ENCODE measurements at places on chromosomes 12 and 14.

DNA sequence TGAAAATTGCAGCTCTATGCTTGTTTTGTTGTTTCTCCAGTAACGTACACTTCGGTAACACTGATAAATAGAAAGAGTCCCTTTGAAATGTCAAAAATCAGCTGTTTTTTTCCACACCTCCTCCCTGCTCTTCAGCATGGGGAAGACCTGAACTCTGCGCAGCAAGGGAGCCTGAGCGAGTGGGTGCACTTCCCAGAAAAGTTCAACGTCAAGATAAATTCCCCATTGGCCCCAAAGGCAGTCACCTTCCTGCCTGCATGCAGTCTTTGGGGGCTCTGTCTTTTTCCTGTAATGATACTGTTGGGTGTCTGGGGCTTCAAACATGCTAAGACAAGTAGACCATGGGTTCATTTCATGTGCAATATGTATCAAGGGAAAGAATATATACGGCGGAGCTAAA, 8.8 kb upstream of the FOXG1 start:
- no peak for DNase-seq

GRCh38 chr14:69605738-69606137, 5.7 kb upstream of the SUSD6 start:
- DNase-seq, result no peak

DNA sequence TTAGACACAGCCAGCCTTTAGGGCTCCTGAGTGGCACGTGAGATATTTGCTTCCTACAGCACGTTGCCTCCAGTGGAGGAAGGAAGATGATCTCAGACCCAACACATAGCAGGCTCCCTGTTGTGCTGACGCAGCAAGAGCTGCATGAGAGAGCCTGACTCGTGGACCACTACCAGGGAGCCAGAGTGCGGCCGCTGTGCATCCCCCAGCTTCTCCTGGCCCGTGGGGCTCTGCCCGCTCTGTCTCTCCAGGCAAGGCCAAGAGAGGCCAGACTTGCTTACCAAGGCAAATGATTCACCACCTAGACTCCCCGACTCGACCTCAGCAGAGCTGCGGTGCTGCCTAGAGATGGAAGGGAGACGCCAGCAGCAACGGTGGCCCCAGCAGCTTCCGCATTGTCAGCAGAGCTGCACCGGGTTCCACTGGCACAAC, 37.5 kb downstream of the MAP3K9 start:
- DNase-seq, result no peak

DNA sequence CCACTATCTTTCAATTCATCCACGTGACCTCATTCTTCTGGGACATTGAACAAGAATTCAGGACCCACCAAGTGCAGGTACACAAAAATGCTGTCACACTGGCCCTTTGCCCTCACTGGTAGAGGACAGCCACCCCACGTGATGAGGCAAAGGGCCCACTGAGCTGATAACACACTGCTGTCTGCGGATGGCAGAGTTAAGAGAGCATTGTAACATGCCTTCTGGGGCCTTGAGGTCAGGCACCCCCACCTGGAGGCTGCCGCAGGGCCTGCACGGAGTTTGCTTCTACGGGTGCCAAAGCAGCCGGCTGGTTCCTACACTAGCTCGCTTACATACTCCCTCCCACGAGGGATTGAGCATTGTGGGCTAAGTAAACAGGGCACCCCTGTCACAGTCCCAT, 101.0 kb downstream of the LRIG3 start:
- no peak for DNase-seq

GRCh38 chr12:51320695-51321320, 3.2 kb downstream of the BIN2 start:
- peak; percentile 13 for DNase-seq

DNA sequence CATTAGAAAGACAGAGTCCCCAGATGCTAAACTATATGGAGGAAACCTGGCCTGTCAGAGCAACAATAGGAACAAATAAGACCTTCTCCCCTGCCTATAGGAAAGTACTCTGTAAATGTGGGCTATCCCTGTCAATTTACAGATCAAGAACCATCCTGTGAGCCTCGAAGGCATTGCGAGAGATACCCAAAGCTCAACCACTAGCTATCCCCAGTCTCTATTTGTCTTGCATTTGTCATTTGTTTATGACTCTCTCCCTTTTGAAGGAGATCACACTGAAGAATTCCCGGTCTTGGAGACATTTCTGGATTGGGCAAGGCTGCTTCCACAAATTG, 42.7 kb upstream of the DHRS4 start:
- no peak for DNase-seq

DNA sequence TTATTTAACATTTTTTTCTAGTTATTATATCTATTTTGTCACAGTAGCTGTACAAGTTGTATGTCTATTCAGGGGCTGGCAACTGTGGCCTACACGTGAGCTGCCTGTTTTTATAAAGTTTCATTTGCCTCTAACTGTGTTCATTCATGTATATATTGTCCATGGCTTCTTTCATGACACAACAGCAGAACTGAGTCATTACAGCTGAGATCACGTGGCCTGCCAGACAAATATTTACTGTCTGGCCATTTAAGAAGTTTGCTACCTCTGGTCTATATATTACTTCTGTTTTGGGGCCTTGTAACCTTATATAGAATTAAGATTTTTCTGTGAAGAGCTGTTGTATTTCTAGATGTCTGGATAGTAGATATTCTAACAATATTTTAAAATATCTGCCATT, 37.9 kb downstream of the KIAA0586 start:
- peak; percentile 25 for DNase-seq

DNA sequence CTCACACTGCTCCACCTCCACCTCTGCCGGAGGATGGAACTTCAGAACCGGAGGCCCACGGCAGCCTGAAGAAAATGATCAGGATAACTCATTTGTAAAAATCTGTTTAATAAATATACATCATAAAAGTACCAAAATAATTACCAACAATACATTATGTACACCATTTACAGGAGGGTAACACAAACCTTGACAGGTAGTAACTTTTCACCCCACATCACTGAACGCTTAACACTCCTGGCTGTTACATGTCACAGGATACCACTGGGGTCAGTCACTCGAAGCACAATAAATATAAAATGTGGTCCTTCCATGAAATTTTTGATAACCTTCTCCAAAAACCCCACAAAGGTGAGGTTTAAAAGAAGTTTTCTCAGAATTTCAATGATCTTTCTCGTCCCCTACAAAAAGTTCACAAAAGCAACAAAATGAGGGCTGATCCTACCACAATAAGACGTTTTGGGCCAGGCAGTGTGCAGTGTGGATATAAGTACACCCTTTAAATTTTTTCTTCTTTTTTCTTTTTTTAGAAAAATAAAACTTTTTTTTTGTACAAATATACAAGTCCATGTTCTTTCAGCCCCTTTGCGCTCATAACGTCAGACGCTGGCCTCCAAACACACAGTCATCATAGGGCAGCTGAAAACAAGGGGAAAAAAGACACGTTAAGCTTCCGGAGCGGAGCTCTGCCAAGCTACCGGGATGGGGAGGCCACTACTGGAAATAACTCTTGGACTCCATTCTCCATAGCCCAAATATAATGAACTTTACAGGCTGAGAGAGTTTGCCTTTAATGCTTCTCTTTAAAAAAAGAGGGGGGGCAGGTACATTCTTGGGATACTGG, 2.9 kb downstream of the NFKBIA start:
- no peak for DNase-seq

DNA sequence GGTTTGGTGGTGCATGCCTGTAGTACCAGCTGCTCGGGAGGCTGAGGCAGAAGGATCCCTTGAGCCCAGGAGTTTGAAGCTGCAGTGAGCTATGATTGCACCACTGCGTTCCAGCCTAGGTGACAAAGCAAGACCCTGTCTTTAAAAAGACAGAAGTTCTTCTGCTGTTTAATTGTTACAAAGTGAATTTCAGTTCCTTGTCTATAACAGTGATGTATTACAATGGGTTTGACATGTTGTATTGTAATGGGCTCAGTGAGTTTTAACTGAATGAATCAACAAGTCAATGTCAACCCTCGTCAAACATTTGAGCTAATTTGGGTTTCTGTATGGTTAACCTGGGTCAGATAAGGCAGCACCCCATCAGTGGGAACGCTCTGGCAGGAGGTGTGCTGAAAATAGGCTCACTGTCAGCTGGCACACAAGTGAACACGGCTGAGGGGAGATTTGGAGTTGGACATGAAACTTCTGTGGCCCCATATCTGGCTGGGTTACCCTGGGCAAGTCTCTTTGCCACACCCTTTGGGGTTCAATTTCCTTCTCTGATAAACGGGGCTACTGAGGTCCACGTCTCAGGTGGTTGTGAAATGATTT, 14.0 kb upstream of the TRPV4 start:
- DNase-seq, result no peak

DNA sequence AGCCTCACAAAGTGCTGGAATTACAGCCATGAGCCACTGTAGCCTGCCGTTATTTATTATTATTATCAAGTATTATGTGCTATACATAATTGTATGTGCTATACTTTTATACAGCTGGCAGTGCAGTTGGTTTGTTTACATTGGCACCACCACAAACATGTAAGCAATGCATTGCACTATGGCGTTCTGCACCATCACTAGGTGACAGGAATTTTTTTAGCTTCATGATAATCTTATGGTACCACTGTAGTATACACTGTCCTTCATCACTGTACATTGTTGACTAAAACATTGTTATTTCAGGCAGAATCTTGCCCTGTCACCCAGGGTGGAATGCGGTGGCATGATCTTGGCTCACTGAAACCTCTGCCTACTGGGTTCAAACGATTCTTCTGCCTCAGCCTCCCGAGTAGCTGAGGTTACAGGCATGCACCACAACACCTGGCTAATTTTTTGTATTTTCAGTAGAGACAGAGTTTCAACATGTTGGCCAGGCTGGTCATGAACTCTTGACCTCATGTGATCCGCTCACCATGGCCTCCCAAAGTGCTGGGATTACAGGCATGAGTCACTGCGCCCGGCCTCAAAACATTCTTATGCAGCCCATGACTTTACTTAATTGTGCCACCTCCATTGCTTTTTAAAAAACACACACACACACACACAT, 17.1 kb downstream of the MRPL42 start:
- peak; percentile 74 for DNase-seq

GRCh38 chr14:90981636-90982035, 78.8 kb downstream of the RPS6KA5 start:
- no peak for DNase-seq

DNA sequence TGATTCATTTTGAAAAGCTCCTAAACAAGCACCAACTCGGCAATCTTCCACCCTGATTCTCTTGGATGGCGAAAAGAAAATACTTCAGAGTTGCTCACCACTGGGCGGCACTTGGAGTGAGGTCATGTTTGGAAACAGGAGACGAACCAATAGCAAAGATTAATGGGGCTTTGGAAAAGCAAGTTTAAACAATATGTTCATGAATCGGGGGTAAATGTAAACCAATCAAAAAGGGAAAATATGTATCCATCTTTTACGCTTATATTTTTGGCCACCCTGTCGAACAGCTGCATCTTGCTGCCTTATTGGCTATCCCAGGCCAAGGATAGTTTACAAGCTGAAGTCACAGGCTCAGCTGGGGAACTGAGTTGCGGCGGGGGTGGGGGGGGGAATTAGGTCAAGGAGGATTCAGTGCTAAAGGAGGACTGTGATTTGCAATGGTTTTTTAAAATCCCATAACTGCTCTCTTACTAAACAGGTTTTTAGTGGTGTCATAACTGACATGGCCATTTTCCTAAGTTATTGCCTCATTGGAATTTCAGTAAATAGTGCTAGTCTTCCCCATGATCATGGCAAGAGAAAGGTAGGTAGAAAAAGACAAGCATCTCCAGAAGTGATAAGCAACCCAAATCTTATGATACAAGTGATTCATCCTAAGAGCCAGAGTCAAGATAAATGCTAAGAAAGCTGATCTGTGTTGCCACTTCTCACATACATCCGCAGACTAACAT, 210.6 kb downstream of the PHLDA1 start:
- DNase-seq, result no peak

DNA sequence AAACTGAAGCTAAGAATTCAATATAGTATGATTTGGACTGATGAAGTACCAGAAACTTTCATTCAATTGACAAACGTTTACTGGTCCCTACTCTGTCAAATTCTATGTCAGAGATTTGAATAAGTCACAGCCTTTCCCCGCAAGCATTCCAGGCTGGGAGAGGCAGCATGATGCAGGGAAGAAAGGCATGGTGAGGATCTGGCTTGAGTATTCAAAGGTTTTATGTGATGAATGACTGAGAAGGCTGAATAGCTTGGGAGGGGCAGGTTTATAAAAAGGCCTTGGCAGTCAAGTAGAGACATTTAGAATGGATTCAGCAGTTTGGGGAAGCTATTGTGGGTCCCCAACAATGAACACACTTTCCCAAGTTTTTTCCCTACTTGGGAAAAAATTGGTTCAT, 431.8 kb downstream of the DPF3 start:
- no peak for DNase-seq

DNA sequence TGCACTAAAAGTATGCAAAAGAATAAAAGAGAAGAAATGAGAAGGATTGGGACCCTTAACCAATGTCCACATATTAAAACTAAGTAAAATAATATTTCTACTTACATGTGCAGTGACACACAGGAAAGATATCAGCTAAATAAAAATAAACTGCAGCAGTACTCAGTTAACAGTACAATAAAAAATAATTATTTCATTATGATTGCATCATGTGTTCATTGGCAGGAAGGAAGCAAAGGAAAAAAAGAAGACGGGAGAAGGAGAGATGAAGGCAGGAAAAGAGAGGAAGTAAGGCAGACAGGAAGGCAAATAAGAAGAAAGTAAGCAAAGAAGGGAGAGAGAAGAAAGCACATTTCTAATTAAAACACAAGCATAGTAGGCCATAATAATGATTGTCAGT, 33.0 kb downstream of the RASSF9 start:
- DNase-seq, result no peak

DNA sequence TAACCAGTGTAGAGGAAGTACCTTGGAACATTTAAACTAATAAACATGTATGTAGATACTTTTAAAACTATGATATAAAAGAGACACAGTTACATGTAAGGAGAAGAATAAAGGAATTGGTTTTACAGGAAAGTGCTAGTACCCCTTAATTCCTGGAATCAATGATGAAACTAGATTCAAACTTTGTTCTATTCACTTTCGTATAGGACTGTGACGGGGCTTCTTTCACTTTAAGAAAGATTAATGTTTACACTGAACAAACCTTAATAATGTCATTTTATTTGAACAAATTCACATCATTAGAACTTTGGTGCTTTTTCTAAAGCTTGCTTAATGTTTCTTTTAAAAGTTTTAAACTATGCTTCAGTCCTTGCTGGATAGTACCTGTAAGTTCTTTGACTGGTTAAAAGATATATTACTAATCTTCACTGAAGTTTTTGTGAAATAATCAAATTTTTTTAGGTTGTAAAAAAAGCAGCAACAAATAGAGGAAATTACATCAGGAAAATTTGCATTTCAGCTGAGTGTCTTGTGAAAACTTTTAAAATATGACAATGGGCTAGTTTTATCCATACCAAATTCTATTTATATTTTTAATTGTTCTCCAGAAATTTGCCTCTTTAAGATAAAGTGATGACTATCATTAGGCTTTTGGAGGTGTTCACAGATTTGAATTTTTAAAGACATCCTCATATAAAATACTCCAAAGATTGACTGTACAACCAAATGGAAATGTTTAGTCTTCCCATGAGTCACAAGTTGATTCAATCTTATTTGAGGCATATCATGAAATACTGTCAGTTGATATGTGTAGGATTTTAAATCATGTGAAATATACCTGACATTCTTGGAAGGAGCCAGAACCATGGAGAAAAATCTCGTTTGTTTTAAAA, 36.2 kb downstream of the PAPOLA start:
- no peak for DNase-seq

- DNase-seq, result peak; percentile 34
Measured at GRCh38 chr12:1073652-1074051, 82.6 kb downstream of the ERC1 start.

- no peak for DNase-seq
Measured at GRCh38 chr12:112167031-112167461, 41.7 kb downstream of the TRAFD1 start.

GRCh38 chr12:84502180-84502860, 410.3 kb downstream of the SLC6A15 start:
- peak; percentile 7 for DNase-seq
